Trophoblast cell (in vitro differentiated cells and primary cell): ENCODE measurements at places on chromosomes 11 and 22.

DNA sequence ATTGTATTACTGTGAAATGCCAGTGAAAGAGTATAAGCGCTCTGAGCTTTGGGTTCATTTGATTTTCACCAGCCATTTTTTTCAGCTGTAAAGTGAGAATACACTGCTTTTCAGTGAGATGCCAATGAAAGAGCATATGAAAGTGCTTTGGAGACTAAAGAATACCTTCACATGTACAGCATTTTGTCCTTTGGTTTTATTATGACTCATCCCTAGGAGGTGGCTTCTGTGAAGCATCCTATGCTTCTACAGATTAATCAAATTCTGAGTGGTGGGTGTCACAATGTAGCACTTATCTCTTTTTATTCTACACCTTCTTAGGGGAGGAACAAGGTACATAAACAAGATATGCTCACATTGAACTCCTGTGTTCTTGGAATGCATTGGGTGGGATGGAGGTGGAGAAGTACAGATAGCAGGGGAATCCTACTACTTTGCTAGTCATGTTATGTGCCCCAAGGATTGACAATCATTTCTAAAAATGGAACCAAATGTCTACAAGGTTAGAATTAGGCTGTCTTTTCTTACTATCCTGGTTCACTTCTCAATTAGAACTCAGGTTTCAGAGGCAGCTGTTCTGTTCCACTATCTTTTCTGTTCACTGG, 18.7 kb downstream of the TRIM44 start:
- H3K4me1 ChIP-seq, result no peaks in the 10 kb centered on the region
- H3K27ac ChIP-seq, result no peak overlapping the region
- H3K4me3 ChIP-seq, result no peak overlapping the region
- no peaks in the 10 kb centered on the region for H3K27me3 ChIP-seq
- no peak for DNase-seq

DNA sequence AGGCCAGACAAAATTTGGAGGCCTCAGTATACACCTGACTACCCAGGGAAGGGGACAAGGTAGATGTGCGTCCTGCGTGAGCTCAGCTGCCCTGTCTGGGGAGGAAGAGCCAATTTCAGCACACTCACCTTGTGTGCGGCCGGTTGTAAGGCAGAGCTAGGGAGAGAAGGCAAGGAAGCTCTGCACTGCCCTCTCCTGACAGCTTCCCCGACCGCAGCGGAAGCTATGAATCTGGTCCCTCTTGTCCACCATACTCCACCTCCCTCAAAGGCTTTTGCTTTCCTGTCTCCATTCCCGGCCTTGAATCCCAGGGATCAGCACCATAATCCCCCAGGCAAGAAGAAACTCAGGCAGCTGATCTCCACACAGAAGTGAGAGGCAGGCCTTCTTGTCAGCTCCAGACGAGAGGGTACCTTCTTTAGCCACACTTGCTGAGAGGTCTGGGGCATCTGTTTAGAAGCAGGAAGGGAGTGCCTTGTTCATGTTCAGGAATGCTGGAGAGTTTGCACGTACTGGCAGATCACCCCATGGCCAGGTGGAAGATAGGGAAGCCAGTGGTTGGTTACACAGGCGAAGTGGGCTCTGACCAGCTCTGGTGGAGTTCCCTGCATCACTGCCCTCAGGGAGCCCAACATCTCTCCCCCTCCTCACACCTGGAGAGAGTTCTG, 62.5 kb downstream of the FEZ1 start:
- no peak overlapping the region for H3K4me3 ChIP-seq
- no peaks in the 10 kb centered on the region for H3K27me3 ChIP-seq
- DNase-seq, result peak; percentile 32
- no peaks in the 10 kb centered on the region for H3K36me3 ChIP-seq
- H3K27ac ChIP-seq, result no peak overlapping the region
- H3K4me1 ChIP-seq, result no peaks in the 10 kb centered on the region

- no peaks in the 10 kb centered on the region for H3K27me3 ChIP-seq
- H3K27ac ChIP-seq, result no peak overlapping the region
- no peaks in the 10 kb centered on the region for H3K36me3 ChIP-seq
- no peak overlapping the region for H3K4me3 ChIP-seq
Observed at GRCh38 chr11:6377902-6378639, 12.2 kb upstream of the SMPD1 start.

GRCh38 chr11:126525702-126526101, 170.2 kb downstream of the ST3GAL4 start:
- H3K4me3 ChIP-seq, result no peak overlapping the region
- no peaks in the 10 kb centered on the region for H3K4me1 ChIP-seq
- H3K36me3 ChIP-seq, result no peaks in the 10 kb centered on the region
- no peaks in the 10 kb centered on the region for H3K27me3 ChIP-seq
- H3K27ac ChIP-seq, result no peak overlapping the region

GRCh38 chr11:1483445-1483961, 3.1 kb downstream of the MOB2 start:
- no peak for DNase-seq
- no peak overlapping the region for H3K4me3 ChIP-seq
- H3K4me1 ChIP-seq, result no peaks in the 10 kb centered on the region
- peaks cover 14% of the 10 kb centered on the region for H3K36me3 ChIP-seq

DNA sequence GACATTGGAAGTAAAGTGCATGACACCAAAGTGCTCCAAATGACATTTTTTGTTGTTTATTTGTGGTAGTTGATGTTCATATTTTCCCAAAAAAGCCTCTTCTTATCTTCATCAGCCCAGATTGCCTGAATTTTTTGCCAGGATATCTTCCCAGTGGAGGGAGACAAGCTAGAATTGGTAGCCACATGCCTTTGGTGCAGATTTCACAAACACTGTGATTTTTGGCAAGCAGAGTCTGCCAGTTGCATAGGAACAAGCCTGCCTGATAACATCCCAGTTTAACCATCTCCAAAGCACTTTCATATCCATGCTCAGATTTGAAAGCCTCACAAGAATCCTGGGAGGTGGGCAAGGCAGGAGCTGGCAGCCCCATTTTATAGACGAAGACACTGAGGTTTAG, 102.3 kb upstream of the SYT13 start:
- no peaks in the 10 kb centered on the region for H3K36me3 ChIP-seq
- H3K27me3 ChIP-seq, result no peaks in the 10 kb centered on the region
- H3K4me1 ChIP-seq, result no peaks in the 10 kb centered on the region
- DNase-seq, result no peak
- H3K27ac ChIP-seq, result no peak overlapping the region

- H3K4me3 ChIP-seq, result no peak overlapping the region
- H3K4me1 ChIP-seq, result peaks cover 9% of the 10 kb centered on the region
Observed at GRCh38 chr11:114277637-114278341, 18.4 kb upstream of the NNMT start.

- H3K4me1 ChIP-seq, result peaks cover 2% of the 10 kb centered on the region
- no peak for DNase-seq
- H3K27ac ChIP-seq, result no peak overlapping the region
- H3K36me3 ChIP-seq, result no peaks in the 10 kb centered on the region
- H3K27me3 ChIP-seq, result no peaks in the 10 kb centered on the region
- no peak overlapping the region for H3K4me3 ChIP-seq
Observed at GRCh38 chr11:32266601-32267000, 168.7 kb downstream of the WT1 start.

DNA sequence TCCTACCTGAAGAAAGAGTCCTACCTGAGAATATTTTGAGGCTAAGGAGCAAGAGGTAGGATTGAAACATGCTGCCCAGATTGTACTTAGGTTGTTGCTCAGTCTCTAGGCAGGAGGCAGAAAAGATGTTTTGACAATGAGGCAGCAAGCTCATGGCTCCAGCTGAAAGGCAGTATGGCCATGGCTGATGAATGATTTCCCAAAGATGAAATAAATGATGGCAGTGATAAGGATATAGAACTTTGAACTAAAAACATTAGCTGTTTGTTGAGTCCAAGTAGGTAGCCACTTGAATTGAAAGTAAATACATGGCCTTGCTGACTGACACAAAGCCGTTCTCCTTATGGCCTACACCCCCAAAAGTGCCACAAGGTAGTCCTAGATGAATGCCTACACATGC, 6.8 kb upstream of the NEU3 start:
- H3K27ac ChIP-seq, result no peak overlapping the region
- H3K4me1 ChIP-seq, result no peaks in the 10 kb centered on the region
- no peak for DNase-seq
- H3K27me3 ChIP-seq, result no peaks in the 10 kb centered on the region
- H3K4me3 ChIP-seq, result no peak overlapping the region
- peaks cover 6% of the 10 kb centered on the region for H3K36me3 ChIP-seq

DNA sequence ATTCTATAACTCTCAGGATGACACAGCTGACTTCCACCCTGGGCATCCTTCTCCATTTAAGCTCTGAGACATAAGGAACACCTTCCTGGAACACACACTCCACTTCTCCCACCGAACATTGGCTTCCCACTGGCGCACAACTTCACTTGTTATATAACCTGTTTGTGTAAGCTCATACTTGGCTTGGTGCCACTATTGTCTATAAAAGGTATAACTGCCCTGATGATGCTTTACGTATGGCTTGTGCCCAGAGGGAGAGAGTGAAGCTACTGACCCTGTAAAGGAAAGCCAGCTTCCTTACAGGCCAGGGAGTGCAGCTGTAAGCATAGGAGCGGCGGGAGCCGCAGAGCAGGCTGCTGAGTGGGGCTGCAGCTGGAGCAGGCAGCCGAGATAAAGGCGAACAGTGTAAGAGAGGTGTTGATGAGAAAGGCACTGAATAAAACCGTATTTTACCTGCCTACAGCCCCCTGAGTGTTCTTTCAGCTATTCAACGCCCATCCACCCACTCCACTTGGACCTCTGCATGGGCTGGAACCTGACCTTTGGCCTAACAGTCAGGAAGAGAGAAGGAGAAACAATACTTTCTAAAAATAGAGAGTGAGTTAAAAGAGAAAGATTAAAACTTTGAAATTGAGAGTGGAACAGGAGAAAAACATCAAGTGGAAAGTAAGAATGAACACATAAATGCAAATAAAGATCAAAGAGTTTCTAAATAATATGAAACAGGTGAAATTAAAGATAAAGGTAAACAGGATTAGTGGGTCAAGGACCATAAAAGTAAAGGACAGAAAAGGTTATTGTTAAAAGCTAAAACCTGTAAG, 252.1 kb upstream of the ARHGAP42 start:
- no peaks in the 10 kb centered on the region for H3K36me3 ChIP-seq
- no peaks in the 10 kb centered on the region for H3K27me3 ChIP-seq
- no peak overlapping the region for H3K4me3 ChIP-seq
- H3K4me1 ChIP-seq, result no peaks in the 10 kb centered on the region

GRCh38 chr11:129387434-129387833, 11.8 kb downstream of the BARX2 start:
- H3K27me3 ChIP-seq, result no peaks in the 10 kb centered on the region
- H3K4me1 ChIP-seq, result peaks cover 29% of the 10 kb centered on the region
- H3K27ac ChIP-seq, result peak overlapping the region; percentile 80
- no peak overlapping the region for H3K4me3 ChIP-seq
- peaks cover 2% of the 10 kb centered on the region for H3K36me3 ChIP-seq

GRCh38 chr22:48951836-48952235, 875.8 kb downstream of the BRD1 start:
- no peaks in the 10 kb centered on the region for H3K36me3 ChIP-seq
- H3K4me3 ChIP-seq, result no peak overlapping the region
- H3K27me3 ChIP-seq, result no peaks in the 10 kb centered on the region

DNA sequence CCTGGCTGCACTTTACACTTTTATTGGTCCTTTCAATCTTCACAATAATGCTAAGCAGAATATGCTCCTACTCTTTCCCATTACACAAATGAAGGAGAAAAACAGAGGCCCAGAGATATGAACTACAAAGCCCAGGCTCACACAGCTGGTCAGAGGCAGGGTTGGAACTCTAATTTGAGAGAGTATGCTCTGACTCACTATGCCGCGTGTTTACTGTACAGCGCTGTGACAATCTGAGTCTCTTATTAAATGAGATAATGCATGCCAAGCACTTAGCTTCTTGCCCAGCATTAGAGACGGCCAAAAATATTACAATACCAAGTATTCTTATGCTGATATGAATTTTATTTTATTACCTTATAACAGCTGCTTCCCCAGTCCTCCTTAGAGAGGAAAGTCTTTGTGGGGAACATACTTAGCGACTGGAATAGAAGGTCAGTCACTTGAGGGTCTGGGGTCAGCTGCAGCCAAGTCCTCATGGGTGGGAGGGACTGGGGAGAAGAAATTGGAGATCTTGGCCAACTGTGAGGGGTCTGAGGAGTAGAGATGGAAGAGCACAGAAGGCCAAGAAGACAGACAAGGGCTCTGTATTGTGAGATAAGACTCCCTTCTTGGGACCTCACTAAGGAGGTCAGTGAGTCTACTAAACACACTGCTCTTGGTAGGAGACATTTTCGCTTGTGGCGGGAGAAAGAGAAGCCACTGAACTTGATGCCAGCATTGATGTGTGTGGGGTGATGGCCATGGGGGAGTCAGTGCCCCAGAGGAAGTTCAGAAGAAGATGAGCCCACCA, 150.8 kb upstream of the TIMP3 start:
- DNase-seq, result no peak
- H3K4me1 ChIP-seq, result peaks cover 5% of the 10 kb centered on the region
- no peaks in the 10 kb centered on the region for H3K27me3 ChIP-seq
- no peak overlapping the region for H3K27ac ChIP-seq
- H3K36me3 ChIP-seq, result no peaks in the 10 kb centered on the region

- H3K36me3 ChIP-seq, result peaks cover 28% of the 10 kb centered on the region
- peak; percentile 62 for DNase-seq
- peak overlapping the region; percentile 95 for H3K4me3 ChIP-seq
- H3K27ac ChIP-seq, result peak overlapping the region; percentile 97
Observed at GRCh38 chr11:808427-809286, 1.1 kb upstream of the RPLP2 start.

- peaks cover 22% of the 10 kb centered on the region for H3K4me1 ChIP-seq
- no peaks in the 10 kb centered on the region for H3K27me3 ChIP-seq
- DNase-seq, result no peak
- H3K27ac ChIP-seq, result no peak overlapping the region
- no peak overlapping the region for H3K4me3 ChIP-seq
Observed at GRCh38 chr22:31287818-31288495, 4.3 kb downstream of the PIK3IP1 start.

GRCh38 chr22:44588348-44588747, 90.3 kb upstream of the RTL6 start:
- H3K27ac ChIP-seq, result no peak overlapping the region
- no peak overlapping the region for H3K4me3 ChIP-seq
- DNase-seq, result no peak
- H3K4me1 ChIP-seq, result no peaks in the 10 kb centered on the region
- H3K27me3 ChIP-seq, result no peaks in the 10 kb centered on the region
- no peaks in the 10 kb centered on the region for H3K36me3 ChIP-seq

GRCh38 chr11:76626266-76626665, 44.3 kb downstream of the LRRC32 start:
- H3K4me1 ChIP-seq, result peaks cover 42% of the 10 kb centered on the region
- no peak overlapping the region for H3K27ac ChIP-seq
- H3K4me3 ChIP-seq, result no peak overlapping the region
- H3K36me3 ChIP-seq, result no peaks in the 10 kb centered on the region
- H3K27me3 ChIP-seq, result no peaks in the 10 kb centered on the region

DNA sequence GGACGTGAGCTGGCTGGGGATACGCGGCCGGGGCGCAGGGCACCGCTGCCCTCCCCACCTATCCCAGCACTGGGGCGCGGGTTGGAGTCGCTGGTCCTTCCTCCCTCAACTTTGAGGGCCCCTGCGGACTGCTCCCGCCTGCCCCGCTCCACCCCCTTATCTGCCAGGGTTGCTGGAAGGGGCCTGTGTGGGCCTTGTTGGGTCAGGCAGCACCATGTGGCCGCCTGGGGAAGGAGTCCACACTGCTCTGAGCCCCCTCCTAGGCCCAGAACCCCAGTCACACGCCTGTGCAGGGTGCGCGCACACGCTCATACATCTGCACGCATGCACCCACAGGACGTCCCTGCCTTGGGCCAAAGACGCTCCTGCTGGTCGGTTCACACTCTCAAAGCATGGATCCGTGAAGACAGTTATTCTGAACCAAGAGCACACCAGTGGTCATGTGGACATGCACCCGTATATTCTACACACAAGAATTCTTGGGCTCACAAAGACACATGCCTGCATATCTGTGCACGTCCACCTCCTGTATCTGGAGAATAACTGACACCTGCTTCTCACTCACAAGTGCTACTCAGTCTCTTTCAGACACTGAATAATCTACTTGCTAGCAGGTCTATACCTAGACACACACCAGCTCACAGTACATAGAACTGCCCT, 710 bp downstream of the TUB start:
- no peaks in the 10 kb centered on the region for H3K27me3 ChIP-seq
- peaks cover 20% of the 10 kb centered on the region for H3K4me1 ChIP-seq
- no peak for DNase-seq
- H3K36me3 ChIP-seq, result no peaks in the 10 kb centered on the region
